ENCODE measurements at places on chromosomes 5 and 9.
A peak's percentile ranks its signal among the peaks of the same experiment; 100 is the strongest.

- H3K36me3 ChIP-seq: no peaks in the 10 kb centered on the region
- H3K27me3 ChIP-seq: peaks cover 15% of the 10 kb centered on the region
- H3K4me3 ChIP-seq: no peak overlapping the region
Measured at GRCh38 chr9:137030538-137031527, 1.1 kb downstream of the FUT7 start.

GRCh38 chr9:3179711-3180110 is 335.8 kb upstream of the PUM3 start:
- H3K4me3 ChIP-seq: no peak overlapping the region
- no peaks in the 10 kb centered on the region for H3K36me3 ChIP-seq
- no peak for DNase-seq
- no peaks in the 10 kb centered on the region for H3K4me1 ChIP-seq
- H3K27me3 ChIP-seq: peaks cover 26% of the 10 kb centered on the region

DNA sequence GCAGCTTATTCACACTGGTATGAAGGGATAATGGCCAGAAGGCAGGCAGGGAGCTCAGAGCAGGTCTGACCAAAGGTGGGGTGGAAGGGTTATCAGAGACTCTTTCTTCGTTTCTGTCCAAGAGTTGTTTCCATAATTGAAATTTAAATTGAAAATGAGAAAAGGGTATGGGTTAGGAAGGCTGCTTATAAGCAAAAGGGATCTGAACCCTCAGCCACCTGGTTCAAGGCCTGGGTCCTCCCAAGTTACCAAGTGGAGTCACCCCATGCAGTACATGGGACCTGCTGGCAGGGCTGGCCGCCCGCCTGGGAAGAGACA is 17.8 kb downstream of the EEIG1 start:
- peaks cover 45% of the 10 kb centered on the region for H3K4me1 ChIP-seq
- H3K36me3 ChIP-seq: no peaks in the 10 kb centered on the region
- no peaks in the 10 kb centered on the region for H3K27me3 ChIP-seq
- H3K27ac ChIP-seq: no peak overlapping the region
- DNase-seq: no peak

DNA sequence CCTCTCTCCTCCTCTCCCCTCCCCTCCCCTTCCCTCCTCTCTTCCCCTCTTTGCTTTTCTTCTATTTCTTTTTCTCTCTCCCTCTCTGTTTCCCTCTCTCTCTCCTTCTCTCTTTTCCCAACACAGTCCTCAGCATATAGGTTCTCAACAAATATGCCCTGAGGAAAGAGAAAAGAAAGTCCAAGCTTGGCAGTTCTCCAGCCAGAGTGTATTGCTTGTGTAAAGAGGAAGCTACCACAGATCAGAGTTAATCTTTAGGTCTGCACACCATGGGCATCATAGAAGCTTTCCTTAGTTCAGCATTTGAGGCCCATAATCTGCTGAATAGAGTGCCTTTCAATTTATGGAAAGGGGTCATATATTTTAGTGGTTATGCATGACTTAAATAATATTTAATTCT is 382.8 kb upstream of the WWC1 start:
- H3K27ac ChIP-seq: no peak overlapping the region
- DNase-seq: no peak
- H3K4me1 ChIP-seq: peaks cover 5% of the 10 kb centered on the region
- peaks cover 2% of the 10 kb centered on the region for H3K36me3 ChIP-seq
- no peak overlapping the region for H3K4me3 ChIP-seq

- H3K27me3 ChIP-seq: no peaks in the 10 kb centered on the region
- H3K36me3 ChIP-seq: peaks cover 3% of the 10 kb centered on the region
- no peak overlapping the region for H3K27ac ChIP-seq
- H3K4me3 ChIP-seq: peak overlapping the region; percentile 88
- DNase-seq: no peak
Measured at GRCh38 chr9:37121881-37122280, 1.5 kb downstream of the ZCCHC7 start.

DNA sequence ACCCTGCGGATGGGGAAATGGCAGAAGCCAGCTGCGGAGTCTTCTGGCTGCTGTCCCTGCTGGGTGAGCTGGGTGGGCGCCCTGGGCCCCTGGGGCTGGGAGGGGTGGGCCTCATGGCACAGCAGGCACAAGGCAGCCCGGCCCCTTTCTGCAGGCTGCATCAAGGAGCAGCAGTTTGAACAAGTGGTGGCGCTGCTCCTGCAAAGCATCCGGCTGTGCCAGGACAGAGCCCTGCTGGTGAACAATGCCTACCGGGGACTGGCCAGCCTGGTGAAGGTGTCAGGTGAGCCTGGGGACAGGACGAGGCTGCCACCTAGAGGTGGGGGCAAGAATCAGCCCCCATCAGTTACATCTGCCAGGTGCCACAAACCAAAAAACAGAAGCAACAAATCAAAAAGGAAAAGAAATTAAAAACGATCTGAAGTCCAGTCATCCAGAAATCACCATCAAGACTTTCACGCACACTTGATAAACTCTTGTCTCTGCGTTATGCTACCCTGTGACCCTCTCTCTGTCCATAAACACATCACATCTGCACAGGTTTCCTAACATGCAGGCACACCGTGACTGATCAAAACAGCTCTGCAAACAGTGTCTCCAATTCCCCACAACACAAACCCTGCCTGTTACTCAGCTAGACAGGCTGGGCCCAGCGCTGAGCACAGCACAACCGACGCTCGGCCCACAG is 13.9 kb downstream of the REXO4 start:
- H3K36me3 ChIP-seq: peaks cover 19% of the 10 kb centered on the region
- DNase-seq: peak; percentile 70
- H3K27me3 ChIP-seq: no peaks in the 10 kb centered on the region
- H3K4me3 ChIP-seq: no peak overlapping the region
